ENCODE measurements at places on chromosomes 13 and 19.

GRCh38 chr19:41198559-41198958 lies 5.5 kb downstream of the CYP2S1 start:
- no peaks in the 10 kb centered on the region for H3K27me3 ChIP-seq
- H3K36me3 ChIP-seq = no peaks in the 10 kb centered on the region
- H3K4me3 ChIP-seq = no peak overlapping the region
- H3K27ac ChIP-seq = no peak overlapping the region
- peaks cover 2% of the 10 kb centered on the region for H3K4me1 ChIP-seq

GRCh38 chr13:110109910-110110309 lies 197.0 kb downstream of the COL4A1 start:
- no peak overlapping the region for H3K4me3 ChIP-seq
- H3K4me1 ChIP-seq = peaks cover 16% of the 10 kb centered on the region
- H3K36me3 ChIP-seq = no peaks in the 10 kb centered on the region
- H3K27ac ChIP-seq = peak overlapping the region; percentile 73
- no peaks in the 10 kb centered on the region for H3K27me3 ChIP-seq

- H3K4me3 ChIP-seq = no peak overlapping the region
- DNase-seq = no peak
- no peaks in the 10 kb centered on the region for H3K36me3 ChIP-seq
- no peaks in the 10 kb centered on the region for H3K4me1 ChIP-seq
- no peak overlapping the region for H3K27ac ChIP-seq
Observed at GRCh38 chr13:73481886-73482445, 423.2 kb downstream of the KLF5 start.

DNA sequence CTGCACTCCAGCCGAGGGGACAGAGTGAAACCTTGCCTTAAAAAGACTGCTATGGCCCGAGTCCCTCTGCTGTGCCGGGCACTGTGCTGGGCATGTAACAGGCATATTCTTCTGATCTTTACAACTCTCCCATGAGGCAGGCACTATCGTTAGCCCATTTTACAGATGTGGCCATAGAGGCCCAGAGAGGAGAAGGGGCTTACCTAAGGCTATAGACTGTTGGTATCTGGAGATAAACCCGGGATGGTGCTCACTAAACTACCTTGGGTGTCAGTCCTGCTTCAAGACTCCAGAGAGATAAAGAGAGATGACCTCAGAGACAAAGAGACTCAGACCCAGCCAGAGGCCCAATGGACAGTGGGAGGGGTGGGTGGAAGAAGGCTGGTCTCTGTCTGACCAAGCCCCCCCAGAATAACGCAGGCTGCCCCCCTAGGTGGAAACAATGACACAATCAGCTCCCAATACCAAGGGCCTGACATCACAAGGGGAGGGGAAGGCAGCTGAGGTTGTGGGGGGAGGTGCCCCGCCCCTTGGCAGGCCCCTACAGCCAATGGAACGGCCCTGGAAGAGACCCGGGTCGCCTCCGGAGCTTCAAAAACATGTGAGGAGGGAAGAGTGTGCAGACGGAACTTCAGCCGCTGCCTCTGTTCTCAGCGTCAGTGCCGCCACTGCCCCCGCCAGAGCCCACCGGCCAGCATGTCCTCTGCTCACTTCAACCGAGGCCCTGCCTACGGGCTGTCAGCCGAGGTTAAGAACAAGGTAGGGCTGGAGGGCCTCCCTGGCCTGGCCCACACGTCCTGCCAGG lies at the start of gene CNN1:
CNN1 (plus strand) TSS at position 620 of the 805 bp plus-strand sequence; CDS start at position 697, 77 bp downstream.
- peaks cover 39% of the 10 kb centered on the region for H3K4me1 ChIP-seq
- H3K27ac ChIP-seq = peak within 1 kb of the TSS; percentile 94
- no peak for DNase-seq
- H3K27me3 ChIP-seq = no peaks in the 10 kb centered on the region
- peak within 1 kb of the TSS; percentile 43 for H3K4me3 ChIP-seq
- H3K36me3 ChIP-seq = no peaks in the 10 kb centered on the region

GRCh38 chr13:112060899-112061366 lies 6.0 kb upstream of the SOX1 start:
- DNase-seq = no peak
- no peaks in the 10 kb centered on the region for H3K36me3 ChIP-seq
- H3K27ac ChIP-seq = no peak overlapping the region
- peaks cover 5% of the 10 kb centered on the region for H3K27me3 ChIP-seq
- H3K4me3 ChIP-seq = no peak overlapping the region

DNA sequence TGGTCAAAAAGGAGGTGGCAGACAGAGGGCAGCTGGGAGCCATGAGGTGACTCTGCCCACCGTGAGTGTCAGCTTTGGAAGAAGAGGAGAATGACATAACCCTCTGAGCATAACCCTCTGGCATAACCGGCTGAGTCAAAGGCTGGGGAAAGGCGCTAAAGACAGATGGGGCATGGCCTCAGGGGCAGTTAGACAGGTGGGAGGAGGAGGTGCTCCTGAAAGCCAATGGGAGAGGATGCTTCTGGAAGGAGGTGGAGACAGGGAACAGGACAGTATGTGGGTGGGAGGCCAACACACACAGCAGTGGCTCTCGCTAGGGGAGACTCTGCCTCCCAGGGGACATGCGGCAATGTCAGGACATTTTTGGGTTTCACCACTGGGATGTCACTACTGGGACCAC lies 17.1 kb downstream of the ELAVL1 start:
- H3K4me3 ChIP-seq = no peak overlapping the region
- H3K27ac ChIP-seq = no peak overlapping the region
- H3K27me3 ChIP-seq = no peaks in the 10 kb centered on the region
- H3K4me1 ChIP-seq = peaks cover 32% of the 10 kb centered on the region

DNA sequence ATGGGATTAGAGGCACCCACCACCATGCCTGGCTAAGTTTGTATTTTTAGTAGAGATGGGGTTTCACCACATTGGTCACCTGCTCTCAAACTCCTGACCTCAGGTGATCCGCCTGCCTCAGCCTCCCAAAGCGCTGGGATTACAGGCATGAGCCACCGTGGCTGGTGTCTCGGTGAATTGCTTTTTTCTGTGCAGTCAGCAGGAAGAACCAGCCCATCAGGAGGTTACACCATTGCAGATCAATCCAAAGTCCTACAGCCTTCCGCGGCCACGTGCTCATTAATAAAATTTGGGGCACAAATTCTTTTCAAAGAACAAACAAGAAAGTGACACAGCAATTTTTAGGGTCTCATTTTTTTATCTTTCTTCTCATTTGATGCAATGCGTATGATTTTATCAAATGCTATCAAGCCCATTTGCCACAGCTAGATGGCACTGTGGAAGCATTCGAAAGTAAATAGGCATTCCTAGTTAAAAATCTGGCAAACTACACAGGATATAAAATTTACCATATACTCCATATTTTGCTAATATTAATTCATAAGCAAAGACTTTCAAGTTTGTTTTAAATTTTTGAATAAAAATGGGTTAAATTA lies 54.4 kb upstream of the ZNF835 start:
- H3K4me3 ChIP-seq = no peak overlapping the region
- no peak for DNase-seq
- H3K27ac ChIP-seq = no peak overlapping the region
- H3K27me3 ChIP-seq = no peaks in the 10 kb centered on the region
- H3K4me1 ChIP-seq = no peaks in the 10 kb centered on the region

- no peak for DNase-seq
- no peaks in the 10 kb centered on the region for H3K4me1 ChIP-seq
- H3K27ac ChIP-seq = no peak overlapping the region
- H3K27me3 ChIP-seq = no peaks in the 10 kb centered on the region
- no peak overlapping the region for H3K4me3 ChIP-seq
Observed at GRCh38 chr13:80599765-80600164, 258.8 kb upstream of the SPRY2 start.

All from vagina (tissue), 2 donors.